HTR-8/SVneo (cell line): ENCODE measurements at places on chromosomes 4 and X.

- DNase-seq: no peak
Measured at GRCh38 chrX:110402091-110402849, 43.6 kb downstream of the RTL9 start.

DNA sequence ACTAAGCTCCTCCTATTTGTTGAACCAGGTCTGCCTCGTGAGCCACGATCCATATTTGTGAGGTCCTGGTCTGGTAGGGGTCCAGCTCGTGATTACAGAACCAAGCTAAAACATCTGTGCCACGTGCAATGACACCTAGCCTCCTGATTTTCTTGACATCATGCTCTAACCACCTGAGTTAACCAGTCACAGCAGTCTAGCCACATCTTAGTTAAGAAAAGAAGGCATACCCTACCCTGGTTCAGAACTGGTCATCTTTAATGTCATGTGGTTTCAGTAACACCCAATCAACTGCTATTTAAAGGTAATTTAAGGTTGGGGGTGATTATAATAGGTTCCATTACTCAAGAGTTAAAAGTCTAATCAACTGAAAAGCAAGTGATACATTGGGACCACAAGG is 28.4 kb downstream of the ARHGEF6 start:
- DNase-seq: no peak

GRCh38 chr4:8267077-8267476 is 2.5 kb upstream of the HTRA3 start:
- DNase-seq: peak; percentile 29

GRCh38 chr4:13386405-13387107 is 97.6 kb downstream of the RAB28 start:
- DNase-seq: no peak

DNA sequence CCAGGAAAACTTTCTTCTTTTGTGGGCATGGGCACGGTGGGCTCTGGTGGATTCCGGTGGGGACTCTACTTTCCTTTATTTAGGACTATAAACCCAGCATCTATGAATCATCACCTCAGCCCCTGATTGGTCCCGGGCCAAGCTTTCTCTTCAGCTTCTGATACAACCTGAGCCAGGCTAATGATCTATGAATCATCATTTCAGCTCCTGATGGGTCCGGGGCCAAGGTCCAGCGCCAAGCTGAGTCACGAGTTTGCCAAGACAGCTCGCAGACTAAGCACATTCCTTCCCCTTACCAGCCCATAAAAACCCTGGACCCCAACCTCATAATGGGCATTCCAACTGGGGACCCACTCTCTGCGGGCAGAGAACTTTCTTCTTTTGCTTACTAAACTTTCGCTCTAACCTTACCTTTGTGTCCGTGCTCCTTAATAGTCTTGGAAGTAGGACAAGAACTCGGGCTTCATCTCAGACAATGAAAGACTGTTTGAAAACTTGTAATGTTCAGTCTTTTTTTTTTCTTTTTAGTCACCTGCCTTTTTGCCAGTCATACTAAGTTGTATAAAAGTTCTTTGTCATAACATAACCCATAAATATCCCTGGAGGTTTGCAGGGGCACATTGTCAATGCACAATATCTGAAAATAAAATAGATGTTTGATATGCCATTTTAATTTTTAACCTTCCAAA is 904.9 kb upstream of the EPHA5 start:
- DNase-seq: peak; percentile 41

- DNase-seq: no peak
Measured at GRCh38 chr4:3364199-3364598, 71.4 kb downstream of the RGS12 start.

- no peak for DNase-seq
Measured at GRCh38 chr4:89463341-89463740, 155.7 kb upstream of the GPRIN3 start.

DNA sequence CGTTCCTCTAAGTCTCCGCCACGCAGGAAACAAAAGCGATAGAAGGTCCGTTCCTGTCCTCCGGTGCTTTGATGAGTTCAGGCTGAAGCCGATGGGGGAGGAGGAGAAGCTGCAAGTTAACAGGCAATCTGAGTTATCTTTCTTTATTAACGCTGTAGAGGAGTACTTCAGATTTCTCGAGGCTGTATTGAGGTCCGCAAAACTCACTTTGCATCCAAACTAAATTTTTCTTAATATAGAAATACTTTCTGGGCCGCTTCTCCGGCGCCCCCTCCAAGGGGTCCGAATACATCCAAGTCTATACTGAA is 395 bp upstream of the SOWAHB start:
- DNase-seq: no peak

- DNase-seq: no peak
Measured at GRCh38 chrX:154420402-154420756, 8.1 kb upstream of the ATP6AP1 start.

DNA sequence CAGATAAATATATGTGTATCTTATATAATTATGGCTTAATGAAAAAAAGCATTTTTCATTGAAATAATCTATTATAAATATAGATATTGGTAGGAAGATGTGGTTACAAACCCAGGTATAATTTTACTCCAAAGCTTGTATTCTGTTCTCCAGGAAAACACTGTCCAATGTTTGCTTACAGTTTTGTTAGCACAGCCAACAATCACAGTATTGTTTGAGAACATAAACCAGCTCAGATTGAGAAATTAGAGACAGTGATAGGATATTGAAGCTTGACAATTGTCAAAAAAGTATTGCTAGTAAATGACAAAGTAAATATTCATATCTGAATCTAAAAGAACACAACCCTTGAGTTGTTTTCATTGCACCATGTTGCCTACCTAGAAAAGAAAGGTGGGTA is 228.8 kb downstream of the ADGRL3 start:
- DNase-seq: no peak

- no peak for DNase-seq
Measured at GRCh38 chr4:159542296-159542695, 439.4 kb downstream of the RAPGEF2 start.

GRCh38 chr4:54541426-54542118 is 116.2 kb upstream of the KIT start:
- DNase-seq: no peak

- no peak for DNase-seq
Measured at GRCh38 chr4:42442601-42443000, 45.3 kb downstream of the SHISA3 start.

- DNase-seq: peak; percentile 84
Measured at GRCh38 chr4:48909697-48910096, 3.1 kb upstream of the OCIAD2 start.

DNA sequence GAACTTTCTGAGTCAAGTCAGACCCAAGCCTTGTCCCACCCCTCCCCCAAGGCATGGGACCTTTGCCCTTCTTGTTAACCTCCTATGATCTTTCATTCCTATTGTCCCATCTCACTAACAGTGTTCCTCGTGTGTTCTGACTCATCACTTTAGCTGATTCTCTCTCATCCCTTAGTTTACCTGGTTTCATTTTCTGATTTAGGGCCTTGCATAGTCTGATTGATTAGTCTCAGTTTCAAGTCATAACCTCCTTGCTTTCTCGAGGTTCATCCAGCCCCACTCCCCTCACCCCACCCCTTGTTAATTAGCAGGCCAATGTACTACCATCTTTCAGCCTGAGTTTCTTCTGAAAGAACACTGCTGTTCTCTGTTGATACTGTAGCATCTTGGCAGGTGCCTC is 517.4 kb downstream of the RPA4 start:
- DNase-seq: no peak

GRCh38 chr4:153822316-153822715 is 33.4 kb upstream of the SFRP2 start:
- no peak for DNase-seq

- no peak for DNase-seq
Measured at GRCh38 chr4:18401425-18401824, 379.9 kb upstream of the LCORL start.
